Renal cortex interstitium (tissue), 15 donors: ENCODE measurements at places on chromosomes 2 and 18. TPM values are rescaled to one million over a fixed set of nuclear protein-coding genes. Genes with fewer than 3 reads are reported as not detected.

The PCARE gene
- 0.62 TPM for polyA plus RNA-seq

The PRKAG3 gene
- polyA plus RNA-seq: 0.11 TPM

The CTDSP1 gene
- 157 TPM for polyA plus RNA-seq

DNA sequence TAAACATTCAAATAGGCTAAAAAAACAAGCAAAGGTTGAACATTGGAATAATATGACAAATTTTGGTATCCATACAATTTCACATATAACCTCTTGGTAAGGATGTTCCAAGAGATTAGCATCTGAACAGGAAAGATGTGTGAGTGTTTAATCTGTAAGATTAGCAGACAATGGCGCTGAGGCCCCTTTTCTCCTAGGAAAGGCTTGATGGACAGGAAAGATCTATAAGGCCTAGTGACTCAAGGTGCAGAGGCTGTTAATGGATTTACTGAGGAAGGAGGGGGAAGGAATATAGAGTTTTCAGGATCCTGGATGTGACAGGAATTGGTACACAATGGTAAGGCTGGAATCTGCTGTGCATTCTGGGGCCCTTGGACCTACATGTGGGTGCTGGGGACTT lies 48.1 kb upstream of the SMAD2 start:
- DNase-seq: no peak
